ENCODE measurements at places on chromosomes 5 and 9.

DNA sequence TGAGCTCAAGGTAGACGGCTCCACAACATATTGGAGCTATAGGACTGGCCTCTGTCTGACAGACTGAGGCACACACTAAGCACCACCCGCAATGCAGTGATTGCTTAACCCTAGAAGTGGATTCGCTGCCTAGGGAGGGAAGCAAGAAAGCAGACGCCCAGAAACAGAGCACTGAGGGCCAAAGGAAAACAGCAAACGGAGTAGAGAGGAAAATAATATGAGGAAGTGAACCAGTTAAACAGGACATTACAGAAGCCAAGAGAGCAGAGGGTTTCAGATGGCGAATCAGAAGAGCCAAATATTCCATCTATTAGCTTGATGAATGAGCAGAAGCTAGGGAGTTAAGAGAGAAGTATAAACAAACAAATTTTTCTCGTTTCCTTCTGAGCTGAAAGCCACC is 139.2 kb upstream of the LHFPL2 start:
- no peak for DNase-seq

DNA sequence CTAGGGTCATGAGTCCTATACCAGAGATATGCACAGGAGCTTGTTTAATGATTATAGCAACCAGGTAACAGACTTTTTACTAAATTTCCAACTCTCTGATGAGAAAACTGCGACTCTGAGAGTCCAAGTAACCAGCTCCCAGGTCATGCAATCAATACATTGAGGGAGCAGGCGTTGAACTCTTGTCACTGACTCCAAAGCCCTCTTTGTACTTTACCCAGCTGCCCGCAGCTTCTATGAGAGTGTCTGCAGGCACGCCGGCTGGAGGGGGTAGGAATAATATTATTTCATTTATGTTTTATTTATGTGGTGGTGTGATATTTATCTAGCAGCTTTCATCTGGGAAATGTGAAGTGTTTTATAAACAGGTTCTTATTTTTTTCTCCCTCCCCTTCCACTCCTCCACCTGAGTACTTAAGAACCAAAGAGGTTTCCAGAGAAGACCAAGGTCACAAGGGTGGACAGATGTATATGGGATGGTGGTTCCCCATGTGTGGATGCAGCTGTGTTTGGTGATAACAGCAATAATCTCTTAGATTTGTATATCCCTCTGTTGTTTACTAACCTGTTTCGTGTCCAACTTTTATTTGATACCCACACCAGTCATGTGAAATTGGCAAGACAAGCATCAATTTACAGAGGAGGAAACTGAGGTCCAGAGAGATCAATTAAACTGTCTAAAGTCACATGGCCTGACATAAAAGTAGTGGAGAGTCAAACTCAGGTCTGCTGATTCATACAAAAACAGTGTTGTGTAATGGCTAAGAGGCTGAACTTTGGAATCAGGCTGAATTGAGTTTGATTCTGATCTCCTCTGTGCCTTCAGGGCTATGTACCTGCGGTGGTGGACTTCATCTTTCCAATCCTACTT is 140.2 kb upstream of the TRIM32 start:
- DNase-seq, result peak; percentile 59

DNA sequence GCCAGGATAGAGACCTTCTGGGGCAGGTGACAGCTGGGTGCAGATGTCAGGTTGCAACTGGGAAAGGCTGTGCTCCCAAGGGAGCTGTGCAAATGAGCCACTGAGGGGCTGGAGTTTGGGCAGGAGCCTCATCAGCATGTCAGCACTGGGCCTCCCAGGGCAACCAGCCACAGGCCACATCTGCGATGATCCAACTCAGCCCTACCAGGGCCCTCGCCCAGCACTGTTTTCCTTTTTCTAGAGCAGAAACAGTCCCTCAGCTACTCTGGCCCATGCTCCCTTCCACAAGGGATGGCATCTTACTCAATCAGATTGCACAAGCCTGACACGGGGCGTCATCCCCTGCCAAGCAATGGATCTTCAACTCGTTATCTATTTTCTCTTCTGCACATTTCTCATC is 24.8 kb downstream of the NIPAL4 start:
- no peak for DNase-seq

DNA sequence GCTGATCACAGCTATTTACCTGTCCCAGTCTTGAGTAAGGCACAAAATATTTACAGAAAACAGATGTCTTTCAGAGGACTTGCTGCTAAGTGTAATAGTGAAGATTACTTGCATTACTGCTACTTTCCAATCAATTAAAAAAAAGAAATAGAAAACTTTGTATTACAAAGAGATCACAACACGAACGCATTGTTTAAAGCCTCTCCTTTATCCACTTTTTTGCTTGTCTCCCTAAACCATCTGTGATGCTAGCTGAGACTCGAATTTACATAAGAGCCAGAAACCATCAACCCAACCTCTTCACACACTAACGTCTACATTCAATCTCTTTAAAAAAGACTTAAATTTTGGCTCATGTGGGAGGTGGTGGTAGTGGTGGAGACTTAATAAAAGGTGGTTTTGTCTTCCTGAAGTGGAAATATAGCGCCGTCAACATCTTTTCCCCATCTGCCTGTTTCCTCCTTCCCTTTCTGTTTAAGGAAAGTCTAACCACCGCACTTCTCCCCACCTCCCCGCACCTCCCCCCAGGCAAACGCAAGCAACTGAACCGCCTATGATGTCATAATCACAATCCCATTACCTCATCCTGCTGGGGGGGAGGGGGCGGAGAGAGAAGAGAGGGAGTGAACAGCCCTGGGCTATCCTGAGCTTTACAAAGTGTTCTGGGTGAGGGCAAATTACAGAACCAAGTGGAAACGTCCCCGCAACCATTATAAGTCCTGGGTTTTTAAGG is 948 bp upstream of the FAM53C start:
- no peak for DNase-seq

DNA sequence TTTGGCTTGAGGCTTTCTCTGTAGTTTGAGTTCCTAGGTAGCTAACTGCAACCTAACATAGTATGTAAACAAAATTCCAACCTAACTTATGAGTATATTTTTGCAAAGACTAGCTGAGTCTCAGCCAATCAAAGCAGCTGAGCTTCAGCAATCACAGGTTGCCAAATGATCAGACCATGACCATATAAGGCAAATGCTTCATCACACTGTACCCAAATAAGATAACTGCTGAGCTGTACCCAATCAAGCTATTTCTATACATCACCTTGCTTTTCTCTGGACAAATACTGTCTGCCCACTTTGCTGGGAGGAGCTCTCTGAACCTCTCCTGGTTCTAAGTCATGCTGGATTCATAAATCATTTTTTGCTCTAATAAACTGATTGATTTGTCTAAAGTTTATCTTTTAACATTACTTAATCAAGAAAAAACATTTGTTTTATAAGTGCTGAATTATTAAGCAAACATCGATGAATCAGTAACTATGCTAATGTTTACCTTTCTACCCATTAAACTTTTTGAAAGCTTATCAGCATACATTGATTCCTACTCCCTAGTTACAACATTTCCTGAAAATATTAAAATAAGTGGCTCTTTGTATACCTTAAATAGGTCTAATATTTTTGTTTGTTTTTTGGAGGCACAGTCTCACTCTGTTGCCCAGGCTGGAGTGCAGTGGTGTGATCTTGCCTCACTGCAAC is 129.7 kb upstream of the PCA3 start:
- peak; percentile 80 for DNase-seq

DNA sequence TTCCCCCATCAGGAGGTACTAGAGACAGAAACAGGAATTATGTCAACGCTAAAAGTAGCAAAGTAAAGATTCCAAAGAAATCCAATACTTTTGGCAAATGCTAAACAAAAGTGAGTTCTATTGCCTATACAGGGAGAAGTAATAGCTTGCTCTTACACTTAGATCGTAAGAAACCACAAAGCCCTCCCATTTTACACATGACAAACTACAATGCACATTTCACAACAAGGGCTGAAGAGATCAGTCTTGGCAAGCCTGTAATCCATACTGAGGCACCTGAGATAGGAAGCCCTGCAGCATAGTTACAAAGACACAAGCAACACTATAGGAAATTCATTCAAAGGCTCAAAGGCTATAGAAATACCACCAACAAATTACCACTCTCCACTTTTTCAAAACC is 7.7 kb downstream of the HNRNPK start:
- DNase-seq, result peak; percentile 61

GRCh38 chr5:157266286-157267007 is 524 bp downstream of the CYFIP2 start:
- DNase-seq, result no peak

DNA sequence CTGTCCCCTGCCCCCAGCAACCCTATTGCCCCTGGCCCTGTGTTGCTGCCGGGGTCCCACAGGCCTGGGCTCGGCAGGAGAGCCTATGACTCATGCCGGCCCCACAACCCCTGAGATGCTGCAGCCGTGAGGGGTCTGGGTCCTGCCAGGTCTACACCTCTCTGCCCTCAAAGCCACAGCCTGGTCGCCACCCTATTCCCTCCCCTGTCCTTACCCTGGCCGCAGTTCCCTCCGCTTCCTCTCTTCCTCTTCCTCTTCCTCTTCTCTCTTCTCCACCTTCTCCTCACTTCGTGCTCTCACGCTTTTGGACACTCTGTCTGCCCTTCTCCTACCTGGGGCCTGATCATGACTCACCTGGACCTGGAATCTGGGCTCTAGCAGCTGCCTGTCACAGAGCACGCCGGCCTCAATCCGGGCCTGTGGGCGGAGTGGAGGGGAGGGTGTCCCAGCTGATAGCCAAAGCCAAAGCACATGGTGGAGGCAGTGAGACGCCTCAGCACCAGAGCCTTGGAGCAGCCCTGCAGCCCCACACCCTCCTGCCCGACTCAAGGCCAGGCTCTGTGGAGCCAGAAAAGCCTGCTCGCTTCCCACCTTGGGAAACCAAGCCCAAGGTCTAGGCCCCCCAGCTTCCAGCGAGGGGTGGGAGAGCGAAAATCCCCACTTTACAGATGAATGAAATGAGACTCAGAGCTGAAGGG is 26.8 kb upstream of the CSF1R start:
- peak; percentile 59 for DNase-seq

- peak; percentile 56 for DNase-seq
Measured at GRCh38 chr5:130034566-130035210, 130.4 kb downstream of the CHSY3 start.
